ENCODE measurements at places on chromosomes 6 and 20. TPM values are rescaled to one million over a fixed set of nuclear protein-coding genes. Genes with fewer than 3 reads are reported as not detected.

Gene SLC17A1
- total RNA-seq, result not detected

Gene UNC5CL
- 1.8 TPM for total RNA-seq

Gene ZSCAN26
- 8.7 TPM for total RNA-seq

Gene XKR7
- not detected for total RNA-seq

Gene ZBTB12
- total RNA-seq, result 1.8 TPM

Data from melanocyte of skin (primary cell).